ENCODE measurements at places on chromosomes 3 and 15. TPM values are rescaled to one million over a fixed set of nuclear protein-coding genes. Genes with fewer than 3 reads are reported as not detected.

Gene TNFSF10
- total RNA-seq = 9.5 TPM

DNA sequence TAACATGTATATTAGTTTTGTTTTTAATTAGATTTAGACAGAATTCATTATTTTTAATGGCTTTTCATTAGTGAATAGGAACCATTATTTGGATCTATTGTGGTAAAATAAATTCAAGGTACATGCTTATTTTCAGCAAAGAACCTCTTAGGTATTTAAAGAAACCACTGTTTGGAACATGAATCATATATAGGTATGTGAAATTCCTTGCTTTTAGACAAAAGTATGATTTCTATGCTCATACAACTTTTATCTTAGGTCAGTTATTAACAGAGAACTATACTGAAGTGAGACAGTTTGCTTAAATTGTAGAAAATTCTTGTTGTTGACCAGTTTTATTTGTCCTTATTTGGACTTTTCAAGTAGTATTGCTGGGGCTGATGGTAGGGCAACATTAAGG, 389.9 kb downstream of the FEZF2 start:
- DNase-seq = no peak
- H3K27ac ChIP-seq = no peak overlapping the region
- no peaks in the 10 kb centered on the region for H3K4me1 ChIP-seq

DNA sequence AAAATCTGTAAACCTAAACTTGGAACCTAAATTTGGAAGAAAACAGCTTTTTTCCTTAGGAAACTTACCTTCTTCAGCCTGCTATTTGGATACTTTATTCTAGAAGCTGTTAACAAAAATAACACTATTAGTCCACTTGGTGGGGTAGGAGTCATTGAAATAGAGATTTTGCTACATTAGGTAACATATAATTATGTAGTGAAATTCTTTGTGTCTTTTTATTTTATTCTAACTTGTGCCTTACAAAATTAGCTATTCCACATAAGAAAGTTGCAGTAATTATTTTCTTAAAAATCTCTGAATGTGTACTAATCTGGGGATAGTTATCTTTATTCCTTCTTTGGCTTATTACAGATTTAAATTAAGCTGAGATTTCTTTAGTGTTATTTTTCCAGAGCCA, 360.4 kb upstream of the ROBO2 start:
- H3K4me1 ChIP-seq = no peaks in the 10 kb centered on the region
- no peak for DNase-seq
- no peaks in the 10 kb centered on the region for H3K36me3 ChIP-seq
- H3K27ac ChIP-seq = no peak overlapping the region
- H3K4me3 ChIP-seq = no peak overlapping the region

- no peaks in the 10 kb centered on the region for H3K36me3 ChIP-seq
- H3K27me3 ChIP-seq = no peaks in the 10 kb centered on the region
- H3K4me3 ChIP-seq = no peak overlapping the region
Measured at GRCh38 chr3:126715432-126715831, 11.4 kb downstream of the CHCHD6 start.

Gene CD200R1
- 4.7 TPM for total RNA-seq

- H3K36me3 ChIP-seq = peaks cover 24% of the 10 kb centered on the region
- H3K4me3 ChIP-seq = no peak overlapping the region
- H3K27me3 ChIP-seq = no peaks in the 10 kb centered on the region
Measured at GRCh38 chr3:160279657-160280056, 54.4 kb downstream of the C3orf80 start.

Gene ARPIN
- total RNA-seq = not detected

DNA sequence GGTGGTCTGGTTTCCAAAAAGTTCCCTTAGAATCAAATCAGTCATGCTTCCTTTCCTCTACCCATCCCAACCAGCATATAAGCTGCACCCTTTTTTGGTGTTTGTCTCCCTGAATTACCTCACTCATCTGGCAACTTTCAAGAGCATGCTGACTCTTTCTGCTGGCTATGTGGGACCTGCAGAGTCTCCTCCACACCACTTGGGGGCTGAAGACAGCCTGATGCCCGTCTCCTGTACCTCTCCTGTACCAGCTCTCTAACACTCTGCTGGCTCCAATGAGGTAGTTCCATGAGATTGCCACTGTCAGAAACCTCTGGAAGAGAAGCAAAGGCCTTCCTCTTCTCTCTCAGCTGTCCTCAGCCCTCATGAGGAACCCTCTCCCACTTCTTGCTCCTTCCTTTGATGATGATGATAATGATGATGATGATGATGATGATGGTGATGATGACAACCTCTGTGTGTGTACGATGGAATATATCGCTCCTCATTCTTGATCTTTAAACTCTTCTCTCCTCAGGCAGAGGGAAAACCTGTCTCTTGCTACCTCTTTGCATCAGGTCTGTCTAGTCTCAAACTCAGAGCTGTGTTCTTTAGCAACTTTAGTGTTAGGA, 257.5 kb downstream of the ZNF621 start:
- H3K27me3 ChIP-seq = no peaks in the 10 kb centered on the region
- H3K4me1 ChIP-seq = no peaks in the 10 kb centered on the region
- no peak overlapping the region for H3K27ac ChIP-seq
- DNase-seq = no peak
- no peak overlapping the region for H3K4me3 ChIP-seq

DNA sequence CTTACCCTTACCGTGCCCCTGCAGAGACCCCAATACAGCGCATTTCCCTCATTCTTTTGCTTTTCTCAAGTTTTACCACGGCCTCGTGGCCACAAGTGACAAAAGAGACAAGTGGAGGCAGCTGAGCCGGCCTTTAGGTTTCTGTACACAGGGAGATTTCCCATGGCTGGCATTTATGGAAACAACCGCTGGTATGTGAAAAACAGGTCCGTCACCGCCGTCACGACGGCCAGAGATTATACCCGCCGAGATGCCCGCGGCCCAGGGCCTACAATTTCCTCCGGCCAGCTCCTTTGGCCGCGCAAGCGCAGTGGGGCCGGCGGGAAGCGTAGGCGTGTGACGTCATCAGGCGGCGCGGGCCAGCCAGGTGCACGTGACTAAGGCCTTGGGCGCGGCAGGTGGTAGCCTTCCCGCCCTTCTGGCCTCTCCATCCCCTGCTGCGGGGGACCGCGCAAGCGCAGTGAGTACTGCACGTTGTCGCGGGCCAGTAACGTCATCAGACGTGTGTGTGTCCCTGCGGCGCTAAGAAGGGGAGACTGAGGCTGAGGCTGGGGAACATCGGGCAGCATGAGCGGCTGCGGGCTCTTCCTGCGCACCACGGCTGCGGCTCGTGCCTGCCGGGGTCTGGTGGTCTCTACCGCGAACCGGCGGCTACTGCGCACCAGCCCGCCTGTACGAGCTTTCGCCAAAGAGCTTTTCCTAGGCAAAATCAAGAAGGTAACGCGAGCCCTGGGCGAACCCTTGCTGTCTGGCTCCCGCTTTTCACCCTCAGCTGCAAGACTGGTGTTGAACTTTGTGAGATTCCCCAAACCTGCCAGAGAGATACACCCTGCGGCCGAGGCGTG, at the start of gene ACAD9:
Gene ACAD9 (plus strand): TSS at position 496 of the 845 bp plus-strand sequence. CDS start 72 bp downstream, at position 568.
- peak within 1 kb of the TSS; percentile 94 for H3K4me3 ChIP-seq
- H3K27me3 ChIP-seq = no peaks in the 10 kb centered on the region
- H3K36me3 ChIP-seq = peaks cover 18% of the 10 kb centered on the region
- DNase-seq = peak; percentile 98
- H3K27ac ChIP-seq = peak within 1 kb of the TSS; percentile 91
- H3K4me1 ChIP-seq = peaks cover 56% of the 10 kb centered on the region

- no peaks in the 10 kb centered on the region for H3K27me3 ChIP-seq
- DNase-seq = no peak
- H3K27ac ChIP-seq = no peak overlapping the region
- H3K4me3 ChIP-seq = no peak overlapping the region
Measured at GRCh38 chr3:119657887-119658702, 2.3 kb downstream of the POPDC2 start.

Gene SLITRK3
- total RNA-seq = not detected

Gene GRAMD1C
- 0.55 TPM for total RNA-seq

DNA sequence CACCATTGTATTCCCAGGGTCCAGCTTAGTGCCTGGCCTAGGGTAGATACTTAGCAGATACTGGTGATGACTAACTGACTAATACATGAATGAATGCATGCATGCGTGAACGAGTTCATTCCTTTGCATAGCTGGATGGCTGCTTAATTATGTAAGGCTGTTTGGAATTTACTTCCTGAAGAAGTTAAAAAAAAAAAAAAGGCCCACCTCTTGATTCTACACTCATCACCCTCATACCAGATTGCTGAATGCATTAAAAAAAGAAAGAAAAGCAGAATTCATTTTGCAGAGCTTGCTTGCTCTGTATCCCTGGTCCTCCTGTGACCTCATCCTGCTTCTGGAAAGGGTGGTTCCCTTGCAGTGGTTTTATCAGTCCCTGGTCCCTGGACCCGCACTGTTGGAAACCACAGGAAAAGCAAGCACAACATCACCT, 277.6 kb upstream of the CFAP20DC start:
- no peaks in the 10 kb centered on the region for H3K4me1 ChIP-seq
- no peaks in the 10 kb centered on the region for H3K27me3 ChIP-seq
- no peak overlapping the region for H3K27ac ChIP-seq
- no peaks in the 10 kb centered on the region for H3K36me3 ChIP-seq

Measured in CD4-positive, alpha-beta T cell (primary cell).